Spinal cord (tissue), 10 donors: ENCODE measurements at places on chromosomes 2 and 18. TPM values are rescaled to one million over a fixed set of nuclear protein-coding genes. Genes with fewer than 3 reads are reported as not detected.
A peak's percentile ranks its signal among the peaks of the same experiment; 100 is the strongest.

- no peak overlapping the region for H3K4me3 ChIP-seq
- DNase-seq = no peak
- H3K4me1 ChIP-seq = no peaks in the 10 kb centered on the region
- no peaks in the 10 kb centered on the region for H3K36me3 ChIP-seq
- H3K27me3 ChIP-seq = no peaks in the 10 kb centered on the region
Measured at GRCh38 chr2:226312155-226312554, 487.5 kb downstream of the IRS1 start.

- H3K4me1 ChIP-seq = no peaks in the 10 kb centered on the region
- no peak for DNase-seq
- H3K27ac ChIP-seq = peak overlapping the region; percentile 74
- H3K36me3 ChIP-seq = no peaks in the 10 kb centered on the region
- H3K27me3 ChIP-seq = no peaks in the 10 kb centered on the region
- no peak overlapping the region for H3K4me3 ChIP-seq
Measured at GRCh38 chr2:188786368-188786841, 187.8 kb upstream of the COL3A1 start.

DNA sequence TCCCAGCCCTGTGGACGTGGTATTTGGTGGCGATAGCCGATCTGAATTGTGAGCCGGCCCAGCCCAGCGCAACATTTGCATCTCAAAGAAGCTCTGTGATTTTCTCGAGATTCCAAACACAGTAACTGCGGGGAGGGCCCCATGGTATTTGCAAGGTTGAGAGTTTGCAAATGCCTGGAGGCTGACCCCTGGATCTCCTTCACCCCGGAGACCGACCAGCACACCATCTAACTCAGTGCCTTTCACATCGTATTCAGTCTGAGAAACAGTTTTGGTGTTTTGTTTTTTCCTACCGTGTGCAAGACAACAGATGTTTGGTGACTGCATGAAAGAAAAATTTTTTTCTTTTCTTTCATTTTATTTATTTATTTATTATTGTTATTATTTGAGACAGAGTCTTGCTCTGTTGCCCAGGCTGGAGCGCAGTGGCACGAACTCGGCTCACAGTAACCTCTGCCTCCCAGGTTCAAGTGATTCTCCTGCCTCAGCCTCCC is 40.3 kb downstream of the MYCN start:
- peaks cover 40% of the 10 kb centered on the region for H3K4me1 ChIP-seq
- no peak overlapping the region for H3K4me3 ChIP-seq
- H3K27ac ChIP-seq = no peak overlapping the region
- no peak for DNase-seq
- no peaks in the 10 kb centered on the region for H3K27me3 ChIP-seq
- H3K36me3 ChIP-seq = no peaks in the 10 kb centered on the region

DNA sequence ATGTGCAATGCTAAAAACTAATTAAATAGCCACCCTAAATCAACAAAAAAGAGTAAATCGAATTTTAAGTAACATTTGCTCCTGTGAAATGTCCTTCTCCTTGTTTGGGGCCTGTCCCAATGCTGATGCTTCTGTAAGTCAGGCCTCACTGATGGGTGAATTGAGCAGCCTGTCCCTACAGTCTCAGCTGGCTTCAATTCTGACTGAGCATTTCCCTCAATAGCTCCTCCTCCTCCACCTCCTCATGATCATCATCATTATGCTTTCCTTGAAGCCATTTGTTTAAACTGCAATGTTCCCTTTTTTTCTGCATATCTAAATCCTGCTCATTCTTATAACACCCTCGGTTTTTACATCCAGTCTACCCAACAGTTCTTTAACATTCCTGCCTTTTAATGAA is 137.2 kb upstream of the CELF4 start:
- H3K4me3 ChIP-seq = no peak overlapping the region
- no peaks in the 10 kb centered on the region for H3K36me3 ChIP-seq
- no peaks in the 10 kb centered on the region for H3K4me1 ChIP-seq
- no peaks in the 10 kb centered on the region for H3K27me3 ChIP-seq
- H3K27ac ChIP-seq = no peak overlapping the region
- no peak for DNase-seq

- H3K36me3 ChIP-seq = no peaks in the 10 kb centered on the region
- no peak overlapping the region for H3K27ac ChIP-seq
- no peak overlapping the region for H3K4me3 ChIP-seq
- no peak for DNase-seq
Measured at GRCh38 chr18:3500016-3500415, 50.0 kb downstream of the TGIF1 start.

DNA sequence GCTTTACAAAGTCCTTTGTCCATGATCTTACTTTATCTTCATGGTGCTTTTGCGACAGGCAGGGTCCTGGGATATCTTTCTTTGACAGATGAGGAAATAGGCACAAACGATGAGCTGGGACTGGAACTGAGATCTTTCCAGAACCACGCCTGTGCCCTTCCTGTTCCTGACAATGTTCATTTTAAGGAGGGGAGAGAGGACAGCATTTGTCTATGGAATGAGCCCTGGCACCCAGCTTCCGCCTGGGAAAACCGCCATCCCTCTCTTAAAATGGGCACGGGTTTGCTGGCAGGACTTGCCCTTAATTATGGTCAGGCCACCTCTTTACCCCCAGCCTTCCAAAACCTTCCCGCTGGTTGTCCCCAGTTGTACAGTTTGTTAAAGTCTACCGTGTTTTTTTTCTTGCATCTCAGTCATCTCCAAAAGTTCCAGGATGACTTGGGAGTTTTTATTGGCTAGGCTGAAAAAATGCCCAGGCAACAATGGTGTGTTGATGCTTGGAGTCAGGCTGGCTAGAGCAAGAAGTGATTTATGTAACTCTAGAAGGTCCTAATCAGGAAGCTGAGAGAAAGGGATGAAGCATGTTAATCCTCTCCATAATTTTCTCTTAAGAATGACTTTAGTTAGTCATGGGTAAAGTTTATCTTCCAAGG is 264.9 kb upstream of the EPAS1 start:
- H3K27me3 ChIP-seq = no peaks in the 10 kb centered on the region
- no peak overlapping the region for H3K4me3 ChIP-seq
- H3K36me3 ChIP-seq = peaks cover 4% of the 10 kb centered on the region

GRCh38 chr2:82345910-82346309 is 2041.4 kb upstream of the LRRTM1 start:
- no peak for DNase-seq
- no peak overlapping the region for H3K27ac ChIP-seq
- H3K4me1 ChIP-seq = no peaks in the 10 kb centered on the region
- no peak overlapping the region for H3K4me3 ChIP-seq
- no peaks in the 10 kb centered on the region for H3K36me3 ChIP-seq

DNA sequence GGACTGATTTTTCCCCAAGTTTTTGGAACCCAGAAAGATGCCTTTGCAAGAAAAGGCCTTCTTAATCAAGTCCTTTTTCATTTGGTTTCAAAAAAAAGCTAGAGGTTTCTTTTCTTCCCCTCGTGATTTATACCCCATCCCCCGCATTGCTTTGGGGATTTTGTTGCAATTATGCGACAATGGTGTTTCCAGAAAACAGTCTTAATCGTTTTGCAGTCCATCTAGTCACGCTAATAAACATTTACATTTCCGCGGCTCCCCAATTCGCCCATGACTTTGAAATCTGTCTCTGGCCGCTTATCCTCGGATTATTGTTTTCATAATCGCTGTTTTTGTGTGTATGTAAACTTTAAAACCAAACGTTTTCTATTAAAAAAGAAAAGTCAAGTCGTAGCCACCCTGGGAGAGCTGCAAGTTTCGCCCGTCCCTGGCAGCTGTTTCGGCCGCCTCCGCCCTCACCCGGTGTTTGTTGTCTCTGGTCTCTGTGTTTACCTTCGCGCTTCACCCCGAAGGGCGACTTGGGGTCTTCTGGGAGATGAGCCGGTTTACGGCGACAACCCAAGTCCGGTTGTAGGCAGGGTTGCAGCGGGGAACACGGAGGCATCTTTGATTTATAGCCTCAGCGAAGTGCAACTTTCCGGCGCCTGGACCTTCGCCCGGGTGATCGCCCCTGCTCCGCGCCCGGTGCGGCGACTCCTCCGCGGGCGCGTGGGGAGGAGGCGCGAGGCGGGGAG is 667 bp downstream of the SP9 start:
- no peak overlapping the region for H3K27ac ChIP-seq
- no peaks in the 10 kb centered on the region for H3K36me3 ChIP-seq
- H3K4me3 ChIP-seq = peak overlapping the region; percentile 21
- DNase-seq = peak; percentile 50
- H3K27me3 ChIP-seq = peaks cover 100% of the 10 kb centered on the region

DNA sequence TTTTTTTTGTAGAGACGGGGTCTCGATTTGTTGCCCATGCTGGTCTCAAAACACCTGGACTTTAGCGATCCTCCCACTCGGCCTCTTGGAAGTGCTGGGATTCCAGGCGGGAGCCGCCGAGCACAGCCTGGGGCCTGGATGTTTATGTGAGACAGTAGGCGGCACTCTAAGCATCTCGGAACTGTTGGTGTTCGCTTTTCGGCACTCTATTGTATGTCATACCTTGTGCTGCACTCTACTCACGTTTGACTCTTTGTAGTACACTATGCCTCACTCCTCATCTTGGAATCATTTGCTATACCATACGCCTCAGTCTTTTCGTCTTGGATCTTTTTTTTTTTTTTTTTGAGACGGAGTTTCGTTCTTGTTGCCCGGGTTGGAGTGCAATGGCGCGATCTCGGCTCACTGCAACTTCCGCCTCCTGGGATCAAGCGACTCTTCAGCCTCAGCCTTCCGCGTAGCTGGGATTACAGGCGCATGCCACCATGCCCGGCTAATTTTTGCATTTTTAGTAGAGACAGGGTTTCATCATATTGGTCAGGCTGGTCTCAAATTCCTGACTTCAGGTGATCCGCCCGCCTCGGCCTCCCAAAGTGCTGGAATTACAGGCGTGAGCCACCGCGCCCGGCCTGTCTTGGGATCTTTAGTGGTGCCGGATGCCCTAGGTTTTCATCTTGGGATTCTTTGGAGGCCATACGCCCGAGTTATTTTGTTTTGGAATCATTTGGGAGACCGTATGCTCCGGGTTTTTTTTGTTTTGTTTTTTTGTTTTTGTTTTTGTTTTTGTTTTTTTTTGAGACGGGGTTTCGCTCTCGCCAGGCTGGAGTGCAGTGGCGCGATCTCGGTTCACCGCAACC is 24.2 kb upstream of the ZDBF2 start:
- H3K36me3 ChIP-seq = no peaks in the 10 kb centered on the region
- no peak for DNase-seq
- no peak overlapping the region for H3K4me3 ChIP-seq
- H3K27me3 ChIP-seq = peaks cover 59% of the 10 kb centered on the region
- peaks cover 9% of the 10 kb centered on the region for H3K4me1 ChIP-seq

Gene RELCH
- total RNA-seq = 34.7 TPM

Gene SERPINB7
- total RNA-seq = not detected
